Stimulated activated effector memory CD8-positive, alpha-beta T cell treated with anti-CD3 and anti-CD28 coated beads, Interleukin-12 subunit alpha, Interleukin-12 subunit beta, amount 100 ng/mL, for 72 hours (primary cell): ENCODE measurements at places on chromosomes 5 and 9.

DNA sequence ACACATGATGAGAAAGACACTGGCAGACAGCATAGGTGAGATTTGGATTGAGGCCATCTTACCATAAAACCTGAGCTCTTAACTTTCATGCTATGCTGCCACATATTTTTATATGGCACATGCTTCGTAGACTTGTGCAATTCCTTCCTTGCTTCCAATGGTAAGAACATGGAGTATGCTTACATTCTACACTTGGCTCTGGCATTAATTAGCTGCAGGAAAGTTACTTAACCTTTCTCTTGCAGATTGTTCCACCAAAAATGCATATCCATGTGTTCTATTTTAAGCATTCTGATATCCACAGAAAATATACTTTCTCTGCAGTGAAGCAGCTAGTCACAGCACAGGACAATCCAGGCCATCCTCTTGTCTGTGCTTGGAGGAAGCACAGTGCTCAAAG is 119.4 kb downstream of the MPDZ start:
- no peak for DNase-seq

- DNase-seq = no peak
Observed at GRCh38 chr9:108784998-108785397, 70.8 kb downstream of the ACTL7B start.

DNA sequence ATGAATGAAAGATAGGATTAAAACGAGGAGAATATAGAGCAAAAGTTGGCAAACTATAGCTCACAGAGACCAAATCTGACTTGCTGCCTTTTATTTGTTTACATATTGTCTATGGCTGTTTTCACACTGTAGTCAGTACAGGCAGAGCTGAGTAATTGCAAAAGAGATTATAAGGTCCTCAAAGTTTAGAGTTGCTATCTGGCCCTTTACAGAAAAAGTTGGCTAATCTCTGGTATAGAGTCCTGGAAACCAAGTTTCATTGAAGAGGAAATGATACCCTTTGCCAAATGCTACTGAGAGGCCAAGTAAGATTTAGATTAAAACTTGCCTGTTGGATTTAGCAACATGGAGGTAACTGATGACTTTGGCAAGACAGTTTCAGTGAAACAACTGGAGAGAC is 36.0 kb downstream of the LYRM7 start:
- no peak for DNase-seq

GRCh38 chr9:106420511-106420944 is 442.4 kb upstream of the ZNF462 start:
- no peak for DNase-seq

GRCh38 chr9:81028504-81028903 is 660.8 kb downstream of the TLE1 start:
- DNase-seq = no peak
